ENCODE measurements at places on chromosomes 6 and 20. TPM values are rescaled to one million over a fixed set of nuclear protein-coding genes. Genes with fewer than 3 reads are reported as not detected.

Gene KCNQ2
- not detected for total RNA-seq

Gene BPIFA1
- total RNA-seq, result not detected

GRCh38 chr6:125421836-125422235, 120.1 kb upstream of the HDDC2 start:
- no peaks in the 10 kb centered on the region for H3K27me3 ChIP-seq
- DNase-seq, result no peak
- H3K36me3 ChIP-seq, result no peaks in the 10 kb centered on the region

DNA sequence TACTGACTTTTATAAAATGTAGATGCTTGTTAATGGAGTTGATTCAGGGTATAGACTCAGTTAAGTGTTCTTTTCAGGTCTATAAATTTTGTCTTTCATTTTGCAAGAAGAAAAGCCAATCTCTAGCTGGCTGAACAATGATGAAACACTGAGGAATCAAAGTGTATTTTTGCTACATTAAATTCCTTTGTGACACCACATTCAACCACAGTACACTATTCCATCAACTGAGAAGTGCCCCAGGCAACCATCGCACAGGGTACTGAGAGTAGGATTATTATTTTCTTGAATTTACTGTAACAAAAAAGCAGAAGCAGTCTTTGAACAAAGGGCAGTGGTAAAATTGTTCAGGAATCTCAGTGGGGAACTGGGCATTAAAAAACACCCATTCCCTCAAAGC, 83.6 kb downstream of the PREP start:
- H3K4me1 ChIP-seq, result peaks cover 5% of the 10 kb centered on the region
- H3K27me3 ChIP-seq, result no peaks in the 10 kb centered on the region
- no peak for DNase-seq
- H3K27ac ChIP-seq, result no peak overlapping the region

GRCh38 chr6:36577301-36577700, 16.9 kb upstream of the SRSF3 start:
- H3K27me3 ChIP-seq, result no peaks in the 10 kb centered on the region
- H3K27ac ChIP-seq, result no peak overlapping the region
- no peak for DNase-seq
- H3K4me3 ChIP-seq, result peak overlapping the region; percentile 49
- H3K36me3 ChIP-seq, result no peaks in the 10 kb centered on the region
- H3K4me1 ChIP-seq, result peaks cover 10% of the 10 kb centered on the region

GRCh38 chr6:122778985-122779661, 393 bp upstream of the FABP7 start:
- no peaks in the 10 kb centered on the region for H3K4me1 ChIP-seq
- no peak for DNase-seq
- H3K27ac ChIP-seq, result no peak overlapping the region
- H3K4me3 ChIP-seq, result no peak overlapping the region
- H3K27me3 ChIP-seq, result peaks cover 23% of the 10 kb centered on the region
- no peaks in the 10 kb centered on the region for H3K36me3 ChIP-seq

DNA sequence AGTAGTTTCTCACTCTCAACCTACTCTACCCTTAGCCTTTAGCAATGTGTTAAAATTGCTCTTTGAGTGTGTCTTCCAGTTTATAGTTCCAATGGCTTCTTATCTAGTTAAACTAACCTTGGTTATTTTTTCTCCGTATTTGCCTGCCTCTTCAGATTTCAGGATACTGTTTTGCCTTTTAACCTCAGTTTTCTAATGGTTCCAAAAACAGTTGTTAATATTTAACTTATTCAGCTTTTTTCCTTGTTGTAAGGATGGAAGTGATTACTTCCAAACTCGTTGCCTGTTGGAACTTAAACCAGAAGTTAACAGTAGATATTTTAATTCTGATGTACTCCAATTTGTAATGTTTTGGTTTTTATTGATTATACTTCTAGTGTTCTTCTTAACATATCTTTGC, 1574.9 kb downstream of the HACE1 start:
- no peaks in the 10 kb centered on the region for H3K36me3 ChIP-seq
- DNase-seq, result no peak
- no peaks in the 10 kb centered on the region for H3K27me3 ChIP-seq
- no peak overlapping the region for H3K27ac ChIP-seq
- H3K4me1 ChIP-seq, result no peaks in the 10 kb centered on the region
- H3K4me3 ChIP-seq, result no peak overlapping the region

GRCh38 chr20:50136822-50137599, 16.5 kb downstream of the PEDS1 start:
- H3K27ac ChIP-seq, result peak overlapping the region; percentile 32
- no peak overlapping the region for H3K4me3 ChIP-seq
- peaks cover 16% of the 10 kb centered on the region for H3K4me1 ChIP-seq
- DNase-seq, result no peak
- no peaks in the 10 kb centered on the region for H3K27me3 ChIP-seq
- H3K36me3 ChIP-seq, result peaks cover 8% of the 10 kb centered on the region

GRCh38 chr20:5919626-5920544, 30.4 kb downstream of the TRMT6 start:
- peaks cover 18% of the 10 kb centered on the region for H3K27me3 ChIP-seq
- H3K36me3 ChIP-seq, result peaks cover 2% of the 10 kb centered on the region
- DNase-seq, result no peak
- H3K27ac ChIP-seq, result peak overlapping the region; percentile 59

DNA sequence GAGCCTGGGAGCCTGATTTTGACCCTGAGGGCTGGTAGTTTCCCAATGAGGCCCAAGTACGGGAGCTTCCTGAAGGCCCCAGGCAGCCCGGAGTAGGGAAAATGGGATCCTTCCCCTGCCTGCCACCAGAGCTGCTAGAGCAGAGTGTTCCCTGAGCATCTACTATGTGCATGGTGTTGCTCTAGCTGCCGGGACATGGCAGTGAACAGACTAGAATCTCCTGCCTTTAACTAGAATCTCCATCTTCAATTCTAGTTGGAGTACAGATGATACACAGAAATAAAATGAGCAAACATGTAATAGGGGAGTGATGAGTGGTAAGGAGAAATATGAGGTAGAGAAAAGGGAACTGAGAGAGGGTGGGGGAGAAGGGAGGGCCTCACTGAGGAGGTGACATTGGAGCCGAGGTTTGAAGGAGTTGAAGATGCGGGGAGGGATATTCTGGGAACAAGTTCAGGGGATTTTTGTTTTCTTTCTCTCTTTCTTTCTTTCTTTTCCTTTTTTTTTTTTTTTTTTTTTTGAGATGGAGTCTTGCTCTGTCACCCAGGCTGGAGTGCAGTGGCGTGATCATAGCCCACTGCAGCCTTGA, 18.5 kb downstream of the VSTM2L start:
- H3K4me3 ChIP-seq, result no peak overlapping the region
- peaks cover 4% of the 10 kb centered on the region for H3K36me3 ChIP-seq
- DNase-seq, result no peak
- peaks cover 58% of the 10 kb centered on the region for H3K27me3 ChIP-seq

- peak overlapping the region; percentile 86 for H3K27ac ChIP-seq
- H3K4me1 ChIP-seq, result peaks cover 45% of the 10 kb centered on the region
- no peaks in the 10 kb centered on the region for H3K27me3 ChIP-seq
These were observed 177.0 kb downstream of the ARID1B start for GRCh38 chr6:156954191-156954590.

All from T-helper 17 cell (primary cell).